ENCODE measurements at places on chromosomes 16 and 17.

- DNase-seq, result no peak
Measured at GRCh38 chr17:70423562-70423961, 254.2 kb downstream of the KCNJ2 start.

GRCh38 chr17:21258593-21258992 lies 5.4 kb upstream of the NATD1 start:
- no peak for DNase-seq

- no peak for DNase-seq
Measured at GRCh38 chr16:77499373-77500285, 64.8 kb upstream of the ADAMTS18 start.

GRCh38 chr17:2380226-2380922 lies 20.5 kb downstream of the MNT start:
- DNase-seq, result no peak

- no peak for DNase-seq
Measured at GRCh38 chr17:29612404-29613280, 10.1 kb downstream of the CORO6 start.

DNA sequence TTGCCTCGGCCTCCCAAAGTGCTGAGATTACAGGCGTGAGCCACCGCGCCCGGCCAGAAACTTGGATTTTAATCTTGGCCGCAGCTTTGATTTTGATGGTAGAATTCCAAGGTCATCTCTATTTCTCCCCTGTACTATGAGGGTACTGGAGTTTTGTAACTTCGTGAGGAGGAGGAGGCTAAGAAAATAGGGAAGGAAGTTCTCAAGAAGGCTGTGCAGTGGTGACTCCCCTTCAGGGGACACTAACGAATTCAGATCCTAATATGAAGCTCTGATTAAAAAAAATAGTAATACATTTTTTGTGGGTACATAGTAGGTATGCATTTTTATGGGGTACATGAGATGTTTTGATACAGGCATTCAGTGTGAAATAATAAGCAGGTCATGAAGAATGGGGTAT lies 55.9 kb downstream of the LDHD start:
- no peak for DNase-seq

GRCh38 chr17:73101031-73101430 lies 8.5 kb upstream of the SLC39A11 start:
- DNase-seq, result no peak

GRCh38 chr17:3557768-3558583 lies at the start of gene TRPV3:
TRPV3 (minus strand) TSS chr17:3557812; CDS start chr17:3554850, 2,962 bp downstream.
- peak; percentile 19 for DNase-seq

DNA sequence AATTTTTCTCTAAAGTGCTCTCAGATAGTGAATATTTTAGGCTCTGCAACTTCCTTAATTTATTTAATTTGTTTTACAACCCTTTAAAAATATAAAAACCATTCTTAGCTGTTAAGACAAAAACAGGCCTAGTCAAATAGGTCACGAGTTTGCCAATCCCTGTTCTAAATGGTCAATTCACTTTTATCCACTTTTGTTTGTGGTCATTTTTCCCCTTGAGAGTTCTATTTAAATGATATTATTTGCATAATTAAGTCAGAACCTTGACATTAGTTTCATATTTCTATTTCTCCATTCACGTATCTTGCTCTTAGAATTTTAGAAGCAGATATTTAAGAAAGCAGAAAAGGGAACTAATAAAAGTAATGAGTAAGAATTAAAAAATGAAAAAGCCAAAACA lies 4.0 kb downstream of the AMFR start:
- no peak for DNase-seq

DNA sequence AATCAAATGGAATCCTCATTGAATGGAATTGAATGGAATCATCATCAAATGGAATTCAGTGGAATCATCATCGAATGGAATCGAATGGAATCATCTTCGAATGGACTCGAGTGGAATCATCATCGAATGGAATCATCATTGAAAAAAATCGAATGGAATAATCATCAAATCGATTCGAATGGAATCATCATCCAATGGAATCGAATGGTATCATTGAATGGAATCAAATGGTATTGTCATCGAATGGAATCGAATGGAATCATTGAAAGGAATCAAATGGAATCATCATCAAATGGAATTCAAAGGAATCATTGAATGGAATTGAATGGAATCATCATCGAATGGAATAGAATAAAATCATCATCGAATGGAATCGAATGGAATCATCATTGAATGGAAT lies 619.3 kb downstream of the TP53TG3F start:
- DNase-seq, result peak; percentile 12

- DNase-seq, result no peak
Measured at GRCh38 chr16:1285669-1286512, 23.5 kb upstream of the UBE2I start.

GRCh38 chr17:71383091-71383490 lies 737.7 kb upstream of the SOX9 start:
- no peak for DNase-seq

DNA sequence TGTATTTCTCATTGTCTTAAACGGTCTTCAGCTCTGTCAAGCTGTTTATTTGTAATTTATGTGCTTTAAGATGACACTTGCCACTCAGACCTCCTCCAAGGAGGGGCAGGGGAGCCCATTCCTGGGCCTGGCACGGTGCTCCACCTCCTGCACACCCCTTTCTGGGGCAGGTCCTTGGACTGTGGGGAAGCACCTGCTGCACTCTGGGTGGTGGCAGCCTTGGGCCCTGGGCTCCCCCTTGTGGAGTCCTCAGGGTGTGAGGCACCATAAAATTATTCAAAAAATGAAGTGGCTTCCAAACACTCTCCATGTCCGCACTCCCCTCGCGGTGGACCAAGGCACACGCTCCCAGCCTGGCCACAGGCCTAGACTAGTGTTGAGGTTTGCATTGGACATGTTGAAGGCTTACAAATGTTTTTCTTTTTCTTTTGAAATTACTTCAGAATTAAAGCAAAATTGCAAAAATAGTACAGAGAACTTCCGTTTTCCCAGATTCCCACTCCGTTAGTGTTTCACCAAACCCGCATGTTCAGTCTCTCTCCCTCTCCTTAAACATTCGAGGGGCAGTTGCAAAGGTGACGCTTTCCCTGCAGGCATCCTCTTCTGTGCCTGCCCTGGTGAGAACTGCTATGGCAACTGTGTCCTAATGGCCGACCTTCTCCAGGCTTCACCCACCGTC lies 32.4 kb downstream of the FOXK2 start:
- peak; percentile 88 for DNase-seq

DNA sequence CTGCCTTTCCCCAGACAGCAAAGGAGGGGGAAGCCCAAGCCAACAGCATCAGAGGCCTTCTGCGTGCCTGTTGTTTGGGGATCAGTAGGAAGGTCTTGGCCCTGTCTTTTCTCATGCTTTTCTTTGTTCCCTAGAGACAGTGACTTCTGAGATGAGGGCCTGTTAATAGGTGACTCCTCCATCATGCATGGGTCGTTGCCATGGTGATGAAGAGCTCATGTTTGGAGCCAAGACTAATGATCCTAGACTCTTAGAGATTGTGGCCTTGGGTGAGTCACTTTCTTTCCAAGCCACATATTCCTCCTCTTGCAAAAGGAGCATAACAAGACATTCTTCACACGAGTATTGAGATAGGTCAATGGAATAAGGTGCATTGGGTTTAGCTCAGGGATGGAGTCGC lies 201.1 kb upstream of the ASIC2 start:
- no peak for DNase-seq

DNA sequence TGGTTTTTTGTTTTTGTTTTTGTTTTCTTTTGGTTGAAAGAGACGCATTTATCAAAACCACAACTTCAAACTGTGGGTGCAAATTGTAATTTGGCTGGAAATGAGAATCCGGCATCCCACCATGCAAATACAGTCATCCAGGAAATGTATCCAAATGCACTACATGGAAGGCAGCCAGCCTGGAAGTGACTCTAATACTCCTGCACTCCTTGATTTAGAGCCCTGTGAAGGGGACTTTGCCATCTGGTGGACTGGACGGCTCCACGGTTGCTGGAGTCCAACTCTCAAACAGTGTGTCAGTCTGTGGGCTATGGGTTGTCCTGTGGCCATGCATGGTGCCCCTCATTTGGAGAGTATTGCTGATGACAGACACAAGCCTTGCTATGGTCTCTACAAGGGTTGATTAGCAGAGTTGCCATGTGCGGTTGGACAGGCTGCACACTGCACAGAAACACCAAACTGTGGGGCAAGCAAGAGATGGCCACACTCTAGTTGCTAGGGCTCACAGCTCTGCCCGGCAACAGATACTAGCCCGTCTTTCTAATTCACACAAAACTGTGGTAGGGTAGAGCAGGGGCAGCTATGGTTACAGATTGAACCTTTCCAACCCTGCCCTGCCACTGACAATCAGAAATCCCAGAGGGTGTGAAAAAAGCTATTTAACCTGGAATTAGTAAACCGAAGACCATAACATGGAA lies 62.4 kb downstream of the VAT1L start:
- no peak for DNase-seq

DNA sequence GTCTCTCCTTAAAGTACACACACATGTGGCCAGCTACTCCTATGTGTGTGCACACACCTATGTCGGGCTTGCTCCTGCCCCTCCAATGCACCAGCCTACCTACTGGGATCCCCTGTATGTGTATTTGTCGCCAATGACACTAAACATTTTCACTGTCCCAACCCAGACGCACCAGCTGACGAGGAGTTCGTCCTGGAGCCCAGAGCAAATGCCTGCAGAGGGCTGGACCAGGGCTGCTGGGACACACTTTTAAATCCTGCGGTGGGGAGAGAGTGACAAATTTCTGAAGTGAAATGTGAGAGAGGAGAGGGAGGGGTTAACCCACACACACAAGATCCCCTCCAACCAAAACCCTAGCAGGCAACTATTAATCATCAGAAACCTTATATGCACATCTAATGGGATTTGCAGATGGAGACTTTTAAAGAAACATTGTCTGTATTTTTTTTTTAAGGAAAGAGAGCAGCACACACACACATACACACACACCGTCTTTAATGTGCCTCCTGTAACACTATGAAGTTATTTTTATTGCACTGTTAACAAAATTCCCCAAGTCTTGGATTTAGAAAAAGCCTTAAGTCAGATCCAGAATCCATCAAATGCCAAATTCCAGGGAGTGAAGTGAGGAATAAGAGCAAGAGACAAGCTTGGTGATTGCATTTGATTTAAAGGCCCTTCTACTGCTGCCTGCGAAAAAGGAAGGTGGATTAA lies at the start of gene MEOX1:
Gene MEOX1 (minus strand): TSS at position 224 of the 714 bp plus-strand sequence. CDS start 388 bp downstream, outside the sequence.
- no peak for DNase-seq

DNA sequence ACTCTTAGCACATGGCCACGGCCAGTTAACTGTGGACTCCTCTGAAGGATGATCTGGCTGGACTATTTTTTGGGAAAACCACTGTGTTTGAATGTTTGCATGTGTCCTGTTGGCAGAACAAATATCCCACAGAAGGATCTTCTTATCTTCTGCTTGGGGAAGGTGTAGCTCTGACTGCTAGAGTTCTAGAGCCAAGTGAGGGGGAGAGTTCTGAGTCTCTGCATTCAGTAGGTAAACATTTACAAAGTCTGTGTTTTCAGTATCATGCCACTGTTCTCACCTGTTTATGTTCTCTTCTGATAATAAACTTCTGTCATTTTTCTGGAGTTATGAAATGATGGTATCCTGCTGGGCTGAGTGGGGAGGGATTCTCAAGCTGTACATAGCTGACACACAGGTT lies 241.1 kb downstream of the WWOX start:
- DNase-seq, result no peak

DNA sequence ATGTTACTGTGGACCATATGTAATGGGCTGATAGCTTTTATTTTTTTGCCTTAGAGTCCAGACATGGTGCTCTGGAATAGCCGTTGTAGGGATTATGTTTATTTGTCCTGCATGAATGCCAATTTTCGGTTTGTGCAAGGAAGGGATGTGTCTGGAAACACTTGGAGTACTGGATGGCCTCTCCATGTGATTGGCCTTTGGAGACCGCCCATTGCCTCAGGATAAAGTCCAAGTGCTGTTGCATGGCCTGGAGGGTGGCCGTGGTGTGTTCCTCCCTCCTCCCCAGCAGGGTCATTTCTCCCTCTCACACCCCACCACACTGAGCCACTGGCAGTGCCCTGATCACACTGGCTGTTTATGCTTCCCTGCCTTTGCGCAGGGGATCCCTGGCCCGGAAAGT lies 93.9 kb downstream of the MSI2 start:
- DNase-seq, result no peak

DNA sequence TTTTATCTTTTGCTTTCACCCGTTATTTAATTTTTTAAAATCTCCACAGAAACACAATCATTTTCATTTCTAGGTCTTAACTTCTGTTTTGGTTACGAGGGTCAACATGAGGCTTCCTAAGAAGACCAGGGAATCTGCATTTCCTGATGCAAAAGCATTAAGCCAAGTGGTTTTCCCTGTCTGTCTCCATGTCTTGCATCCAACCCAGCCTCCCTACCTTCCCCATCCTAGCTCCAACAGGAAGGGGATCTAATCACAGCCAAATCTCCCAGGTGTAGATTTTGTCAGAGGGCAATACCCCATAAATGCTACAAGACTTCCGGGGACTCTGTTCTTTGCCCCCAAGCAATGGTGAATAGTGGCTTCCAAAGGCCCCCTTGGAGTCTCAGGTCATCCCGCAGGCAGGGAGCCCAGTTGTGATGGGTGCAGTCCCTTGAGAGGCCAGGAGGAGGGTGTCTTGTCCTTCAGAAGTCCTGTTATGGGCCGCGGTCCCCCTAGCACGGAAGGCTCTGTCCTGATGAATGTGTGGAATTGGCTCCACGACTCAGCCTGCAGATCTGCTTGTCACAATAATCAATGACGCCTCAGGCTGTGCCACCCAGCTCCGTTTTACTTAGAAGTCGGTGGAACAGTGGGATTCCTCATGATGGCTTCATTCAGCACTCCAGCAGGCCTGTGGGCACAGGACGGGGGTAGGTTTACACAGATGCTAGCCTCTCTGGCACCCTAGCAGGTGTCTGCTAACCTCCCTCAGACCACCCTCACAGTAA lies 141.1 kb downstream of the RGS9 start:
- DNase-seq, result peak; percentile 49

- no peak for DNase-seq
Measured at GRCh38 chr17:12386225-12386624, 279.5 kb upstream of the MYOCD start.

DNA sequence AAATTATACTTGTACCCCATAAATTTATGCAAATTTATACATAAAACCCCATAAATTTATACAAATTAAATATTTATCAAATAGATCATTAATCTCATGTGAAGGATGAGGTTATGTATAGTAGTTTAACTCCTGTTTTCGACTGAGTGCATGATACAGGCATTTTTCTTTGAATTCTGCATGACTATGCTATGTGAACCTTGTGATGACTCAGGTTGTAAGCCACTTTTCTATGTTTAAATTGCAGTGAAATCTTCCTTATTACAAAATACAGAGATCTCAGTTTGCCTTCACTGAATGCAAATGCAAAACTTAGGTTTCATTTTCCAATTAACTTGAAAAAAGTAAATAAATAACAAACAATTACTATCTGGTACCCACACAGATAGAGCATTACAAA lies 843.7 kb downstream of the CDH11 start:
- DNase-seq, result no peak

GRCh38 chr17:43573579-43574321 lies 27.6 kb upstream of the ETV4 start:
- DNase-seq, result no peak

DNA sequence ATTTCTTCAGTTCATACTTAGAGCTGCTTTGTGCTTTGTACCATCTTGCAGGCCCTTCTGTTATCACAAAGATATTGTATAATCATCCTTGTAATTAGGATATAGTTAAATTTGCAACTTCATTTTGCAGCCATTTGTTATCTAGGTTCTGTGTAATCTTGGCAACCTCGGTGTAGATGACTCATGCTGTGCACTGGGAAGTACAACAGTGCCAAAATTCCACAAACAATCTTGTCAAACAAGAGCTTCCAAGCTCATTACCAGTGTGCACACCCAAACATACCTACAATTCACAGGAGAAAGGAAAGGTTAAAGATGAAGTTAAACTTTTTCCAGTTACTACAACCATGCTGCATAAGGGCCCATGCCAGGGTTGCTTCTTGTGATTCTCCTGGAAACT lies 1231.8 kb downstream of the CDH11 start:
- no peak for DNase-seq

All from common myeloid progenitor, CD34-positive (primary cell).